Substantia nigra (tissue), 51 donors: ENCODE measurements at places on chromosomes 3 and 15.

GRCh38 chr15:96619174-96619573 is 288.7 kb downstream of the NR2F2 start:
- no peak for DNase-seq

- DNase-seq, result no peak
Observed at GRCh38 chr15:45660231-45660979, 25.6 kb downstream of the SQOR start.

DNA sequence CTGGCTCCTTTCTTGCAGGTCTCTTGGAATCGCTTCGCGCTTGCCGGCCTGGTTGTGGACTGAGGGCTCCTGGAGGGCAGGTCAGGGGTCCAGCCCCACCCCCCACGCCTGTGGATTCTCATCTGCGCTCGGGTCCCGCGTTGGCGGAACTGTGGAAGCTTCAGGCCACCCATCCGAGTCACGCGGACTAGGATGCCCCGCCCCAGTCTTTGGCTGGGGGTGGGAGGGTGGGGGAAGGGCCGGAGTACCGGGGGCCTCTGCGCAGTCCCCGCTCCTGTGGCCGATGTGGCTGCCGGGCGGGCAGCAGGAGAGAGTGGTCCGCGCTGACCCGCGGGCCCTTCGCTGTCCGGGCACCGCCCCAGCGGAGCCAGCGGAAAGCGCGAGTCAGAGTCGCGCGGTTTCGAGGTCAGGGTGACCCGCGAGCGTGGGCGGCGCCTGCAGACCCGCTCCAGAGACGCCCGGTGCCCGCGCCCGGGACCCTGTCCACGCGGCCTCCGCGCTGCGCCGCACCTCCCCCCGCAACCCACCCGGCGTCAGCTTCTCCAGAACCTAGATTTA is 114.2 kb downstream of the KLF13 start:
- DNase-seq, result peak; percentile 35

- no peak for DNase-seq
Observed at GRCh38 chr15:92930776-92931175, 30.7 kb downstream of the CHD2 start.

DNA sequence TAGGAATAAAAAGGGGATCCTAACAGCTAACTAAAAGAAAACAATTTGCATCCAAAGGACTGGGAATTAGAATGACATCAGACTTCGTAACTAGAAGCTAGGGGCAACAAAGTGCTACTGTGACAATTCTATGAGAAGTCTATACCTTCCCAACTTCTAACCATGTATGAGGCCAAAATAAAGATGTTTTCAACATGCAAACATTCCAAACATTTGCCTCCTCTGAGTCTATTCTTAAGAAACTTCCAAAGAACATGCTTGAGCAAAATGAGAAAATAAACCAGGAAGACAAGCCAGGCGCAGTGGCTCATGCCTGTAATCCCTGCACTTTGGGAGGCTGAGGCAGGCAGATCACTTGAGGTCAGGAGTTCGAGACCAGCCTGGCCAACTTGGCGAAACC is 13.1 kb upstream of the RNF7 start:
- DNase-seq, result no peak
